Adrenal gland (tissue), 19 donors: ENCODE measurements at places on chromosomes 1 and 21. TPM values are rescaled to one million over a fixed set of nuclear protein-coding genes. Genes with fewer than 3 reads are reported as not detected.

Gene RNF186
- total RNA-seq: not detected

Gene DRAM2
- total RNA-seq: 126 TPM

Gene OPTC
- total RNA-seq: not detected

DNA sequence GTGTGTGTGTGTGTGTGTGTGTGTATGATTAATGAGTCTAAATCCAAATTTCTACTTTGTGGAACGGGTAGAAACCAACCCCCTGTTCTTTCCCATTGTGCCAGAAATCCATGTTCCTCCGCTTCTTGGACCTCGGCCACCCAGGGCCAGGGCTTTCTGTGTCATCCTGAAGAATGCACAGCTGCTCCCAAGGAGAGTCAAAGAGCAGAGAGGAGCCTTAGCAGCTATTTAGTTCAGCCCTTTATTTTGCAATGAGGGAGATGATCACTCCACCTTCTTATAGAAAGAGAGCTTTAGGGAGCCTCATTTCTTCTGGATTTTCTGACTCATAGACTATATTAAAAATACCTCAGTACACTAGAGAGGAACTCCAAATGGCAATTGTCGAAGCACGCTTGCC, 489.3 kb upstream of the VAMP3 start:
- peak; percentile 37 for DNase-seq

GRCh38 chr1:39675220-39675619, 3.3 kb upstream of the NT5C1A start:
- no peak for DNase-seq

DNA sequence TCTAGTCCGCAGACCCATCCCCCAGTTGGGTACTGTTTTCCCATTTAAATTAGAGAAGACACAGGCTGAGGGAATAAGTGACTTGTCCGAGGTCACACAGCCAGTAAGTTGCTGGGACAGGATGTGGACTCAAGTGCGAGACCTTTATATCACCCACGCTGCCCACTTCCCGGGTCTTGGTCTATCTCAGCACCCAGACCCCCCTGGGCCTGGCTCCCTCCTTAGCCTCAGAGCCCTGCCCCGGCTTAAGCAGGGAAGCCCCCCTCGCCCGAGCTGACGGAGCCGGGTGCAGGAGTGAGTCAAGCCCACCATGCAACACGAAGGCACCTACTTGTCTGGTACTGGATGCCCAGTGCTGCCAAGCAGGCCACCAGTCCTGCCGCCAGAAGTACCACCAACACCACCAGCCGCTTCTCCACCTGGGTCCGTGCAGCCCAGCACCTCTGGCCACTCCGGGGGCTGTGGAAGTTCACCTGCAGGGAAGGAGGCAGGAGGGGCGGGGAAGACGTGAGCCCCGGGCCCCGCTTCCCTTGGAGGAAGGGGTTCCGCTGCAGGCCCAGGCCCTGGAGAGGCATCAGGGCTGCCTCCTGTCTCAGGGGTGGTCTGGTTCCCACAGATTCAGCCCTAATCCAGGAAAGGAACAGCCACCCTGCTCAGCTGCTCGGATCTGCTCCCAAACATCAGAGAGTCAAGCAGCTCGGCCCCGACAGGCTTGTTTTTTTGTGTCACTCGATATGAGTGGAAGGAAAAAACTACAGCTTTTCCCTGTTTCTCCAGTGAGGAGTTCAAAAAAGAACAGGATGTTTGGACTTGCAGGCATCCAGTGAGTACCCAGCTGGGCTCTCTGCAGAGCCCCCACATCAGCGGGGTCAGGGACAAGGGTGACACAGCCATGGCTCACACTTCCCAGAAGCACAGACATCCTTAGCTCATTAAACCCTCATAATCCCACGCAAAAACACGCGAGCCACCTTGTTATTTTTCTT, 11.1 kb downstream of the ECE1 start:
- DNase-seq: peak; percentile 39
